Stimulated activated CD4-positive, alpha-beta T cell treated with anti-CD3 and anti-CD28 coated beads, Interleukin-2, amount 100 ng/mL, for 24 hours (primary cell): ENCODE measurements at places on chromosomes 12 and 14.

DNA sequence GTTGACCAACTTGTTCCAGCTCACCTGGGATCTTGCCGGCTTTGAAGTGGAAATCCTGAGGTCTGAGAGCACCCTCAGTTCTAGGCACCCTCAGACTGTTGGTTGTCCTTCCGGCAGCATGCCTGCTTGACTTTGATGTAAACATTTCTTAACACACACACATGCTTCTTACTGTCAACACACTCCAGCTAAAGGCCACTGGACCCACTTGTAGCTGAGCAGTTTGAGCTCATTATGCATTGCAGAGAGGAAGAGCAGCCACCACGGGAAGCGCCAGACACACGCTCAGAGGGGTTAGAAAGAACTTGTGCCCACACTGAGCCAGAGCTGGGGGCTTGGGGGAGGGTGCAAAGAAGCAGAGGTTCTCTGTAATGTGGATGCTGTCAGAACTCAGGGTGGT, 55.8 kb downstream of the TNFAIP2 start:
- DNase-seq, result no peak

DNA sequence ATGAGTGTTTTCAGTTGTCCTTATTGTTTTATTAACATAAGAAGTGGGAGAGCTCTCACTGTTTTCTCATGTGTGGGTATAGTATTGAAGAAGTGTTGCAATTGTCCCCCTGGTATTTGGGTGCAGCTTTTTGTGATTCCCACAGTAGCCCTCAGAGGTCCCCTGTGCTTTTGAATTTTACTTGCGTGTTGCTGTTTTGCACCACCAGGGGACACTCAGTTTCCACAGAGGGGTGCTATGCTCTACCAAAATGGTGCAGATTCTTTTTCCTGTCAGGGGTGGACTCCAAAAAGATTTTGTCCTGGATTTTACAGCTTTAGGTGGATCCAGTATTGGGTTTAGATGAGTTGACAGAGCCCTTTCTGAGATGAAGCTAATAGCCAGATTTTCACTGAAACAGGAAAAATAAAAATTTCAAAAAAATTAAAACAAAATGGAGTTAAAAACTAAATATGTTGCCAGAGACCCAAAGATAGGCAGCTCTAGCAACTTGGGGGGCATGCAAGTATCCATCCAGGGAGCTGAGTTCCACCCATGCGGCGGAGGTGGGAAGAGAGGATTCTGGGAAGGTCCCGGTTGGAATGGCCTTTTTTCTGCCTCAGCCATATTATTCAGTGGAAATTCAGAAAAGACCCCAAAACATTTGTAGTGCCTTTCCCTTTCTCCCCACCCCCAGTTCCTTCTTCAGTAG, 50.2 kb downstream of the TTLL5 start:
- no peak for DNase-seq

DNA sequence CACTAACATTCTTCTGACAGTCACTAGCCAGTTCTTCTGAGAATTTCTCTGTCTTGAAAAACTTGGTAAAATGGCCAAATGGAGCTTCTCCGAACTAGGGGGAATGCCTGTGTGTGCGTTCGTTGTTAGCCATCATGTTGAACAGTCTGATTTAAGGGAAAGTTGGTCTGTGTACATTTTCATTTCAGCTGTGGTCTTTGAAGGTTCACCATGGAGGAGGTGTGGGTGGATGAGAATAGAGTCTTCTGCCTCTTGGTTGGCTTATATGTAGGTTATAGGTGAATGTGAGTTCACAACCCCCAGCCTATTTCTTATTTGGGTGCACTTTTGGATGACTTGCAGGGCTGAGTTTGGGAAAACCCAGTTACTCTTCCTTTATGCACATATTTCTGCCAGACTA, 12.9 kb downstream of the ETV6 start:
- no peak for DNase-seq

- DNase-seq, result no peak
These were observed 25.7 kb downstream of the JKAMP start for GRCh38 chr14:59510001-59510400.

DNA sequence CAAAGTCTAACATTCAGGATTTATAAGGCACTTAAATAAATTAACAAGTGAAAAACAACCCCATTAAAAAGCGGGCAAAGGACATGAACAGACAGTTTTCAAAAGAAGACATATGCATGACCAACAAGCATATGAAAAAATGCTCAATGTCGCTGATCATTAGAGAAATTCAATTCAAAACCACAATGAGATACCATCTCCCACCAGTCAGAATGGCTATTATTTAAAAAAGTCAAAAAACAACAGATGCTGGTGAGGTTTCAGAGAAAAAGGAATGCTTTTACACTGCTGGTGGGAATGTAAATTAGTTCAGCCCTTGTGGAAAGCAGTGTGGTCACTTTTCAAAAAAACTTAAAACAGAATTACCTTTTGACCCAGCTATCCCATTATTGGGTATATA, 60.7 kb upstream of the BDKRB2 start:
- no peak for DNase-seq

- DNase-seq, result no peak
These were observed 9.5 kb downstream of the TMEM132C start for GRCh38 chr12:128276471-128276870.
